ENCODE measurements at places on chromosomes 13 and 19. TPM values are rescaled to one million over a fixed set of nuclear protein-coding genes. Genes with fewer than 3 reads are reported as not detected.

Gene ZNF497
- 3.3 TPM for polyA plus RNA-seq

Gene ERICH4
- polyA plus RNA-seq: 4.3 TPM

Gene MBNL2
- polyA plus RNA-seq: 27.4 TPM

DNA sequence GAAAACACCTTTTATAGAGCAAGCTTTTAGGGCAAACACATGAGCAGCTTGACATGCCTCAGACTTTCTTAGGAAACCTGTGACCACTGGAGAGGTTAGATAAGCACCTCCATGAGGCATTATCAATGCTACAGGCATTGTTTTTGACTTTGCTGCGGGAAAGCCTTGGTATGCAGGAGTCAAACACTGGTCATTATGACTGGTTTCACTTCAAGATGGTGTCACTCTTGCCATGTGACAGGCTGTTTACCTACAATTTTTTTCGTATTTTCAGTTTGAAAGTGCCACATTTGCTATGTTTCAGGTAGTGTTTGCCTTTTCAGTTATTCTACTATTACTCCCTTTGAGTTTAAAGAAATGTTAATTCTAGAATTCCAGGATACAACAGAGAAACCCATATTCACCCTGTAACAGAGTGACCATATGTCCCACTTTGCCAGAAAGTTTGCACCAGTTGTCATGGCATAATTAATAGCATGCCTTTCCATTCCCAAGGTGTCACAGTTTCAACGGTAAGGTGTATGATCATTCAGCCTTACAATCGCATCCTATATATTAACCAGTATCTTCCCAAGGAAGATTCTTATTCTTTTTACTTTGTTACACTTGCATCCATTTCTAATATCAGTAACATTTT lies 33.0 kb downstream of the USP12 start:
- no peaks in the 10 kb centered on the region for H3K4me1 ChIP-seq
- no peak for DNase-seq
- no peak overlapping the region for H3K4me3 ChIP-seq
- no peak overlapping the region for H3K27ac ChIP-seq

DNA sequence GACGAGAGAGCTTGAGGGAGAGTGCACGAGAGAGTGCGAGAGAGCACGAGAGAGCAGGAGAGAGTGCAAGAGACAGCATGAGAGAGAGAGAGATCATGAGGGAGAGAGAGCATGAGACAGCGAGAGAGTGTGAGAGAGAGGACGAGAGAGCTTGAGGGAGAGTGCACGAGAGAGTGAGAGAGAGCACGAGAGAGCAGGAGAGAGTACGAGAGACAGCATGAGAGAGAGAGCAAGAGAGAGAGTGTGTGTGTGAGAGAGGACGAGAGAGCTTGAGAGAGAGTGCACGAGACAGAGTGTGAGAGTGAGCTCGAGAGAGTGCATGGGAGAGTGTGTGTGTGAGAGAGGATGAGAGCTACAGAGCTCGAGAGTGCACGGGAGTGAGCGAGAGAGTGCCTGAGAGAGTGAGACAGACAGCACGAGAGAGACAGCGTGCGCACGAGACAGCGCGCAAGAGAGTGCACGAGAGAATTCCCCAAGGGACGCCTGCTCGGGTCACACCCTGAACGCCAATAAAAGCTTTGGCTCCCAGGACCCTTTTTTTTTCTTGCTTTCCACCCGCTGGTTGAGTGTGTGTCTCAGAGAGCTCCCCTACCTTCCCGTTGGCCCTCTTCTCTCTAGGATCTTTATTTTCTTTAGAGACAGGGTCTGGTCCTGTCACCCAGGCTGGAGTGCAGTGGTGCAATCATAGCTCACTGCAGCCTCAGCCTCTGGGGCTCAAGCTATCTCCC lies 3.7 kb downstream of the CD70 start:
- no peak overlapping the region for H3K27ac ChIP-seq
- H3K36me3 ChIP-seq: no peaks in the 10 kb centered on the region
- no peak for DNase-seq
- peak overlapping the region; percentile 15 for H3K4me3 ChIP-seq

DNA sequence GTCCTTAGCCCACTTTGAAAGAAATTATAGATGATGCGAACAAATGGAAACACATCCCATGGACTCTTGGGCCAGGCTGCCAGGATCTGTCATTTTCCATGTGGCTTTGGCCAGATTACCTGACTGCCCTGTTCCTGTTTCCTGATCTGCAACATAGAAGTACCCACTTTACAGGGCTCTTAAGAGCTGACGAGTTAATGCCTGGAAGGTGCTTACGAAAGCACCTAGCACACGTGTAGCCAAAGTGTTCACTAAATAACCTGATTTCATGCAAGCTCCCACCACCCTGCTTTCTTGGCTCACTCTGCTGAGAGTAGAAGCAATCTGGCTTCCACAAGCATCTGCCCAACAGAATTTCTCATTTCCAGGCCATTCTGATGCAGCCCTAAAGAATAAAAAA lies 575.2 kb downstream of the MYO16 start:
- H3K27ac ChIP-seq: no peak overlapping the region
- no peak for DNase-seq
- H3K27me3 ChIP-seq: no peaks in the 10 kb centered on the region
- H3K36me3 ChIP-seq: no peaks in the 10 kb centered on the region

Measured in hepatocyte (in vitro differentiated cells).